Stimulated activated CD4-positive, alpha-beta T cell treated with anti-CD3 and anti-CD28 coated beads, Interleukin-2, amount 100 ng/mL, for 48 hours (primary cell): ENCODE measurements at places on chromosomes 6 and 20.

- DNase-seq: no peak
Observed at GRCh38 chr6:36355819-36356218, 19.1 kb upstream of the BNIP5 start.

DNA sequence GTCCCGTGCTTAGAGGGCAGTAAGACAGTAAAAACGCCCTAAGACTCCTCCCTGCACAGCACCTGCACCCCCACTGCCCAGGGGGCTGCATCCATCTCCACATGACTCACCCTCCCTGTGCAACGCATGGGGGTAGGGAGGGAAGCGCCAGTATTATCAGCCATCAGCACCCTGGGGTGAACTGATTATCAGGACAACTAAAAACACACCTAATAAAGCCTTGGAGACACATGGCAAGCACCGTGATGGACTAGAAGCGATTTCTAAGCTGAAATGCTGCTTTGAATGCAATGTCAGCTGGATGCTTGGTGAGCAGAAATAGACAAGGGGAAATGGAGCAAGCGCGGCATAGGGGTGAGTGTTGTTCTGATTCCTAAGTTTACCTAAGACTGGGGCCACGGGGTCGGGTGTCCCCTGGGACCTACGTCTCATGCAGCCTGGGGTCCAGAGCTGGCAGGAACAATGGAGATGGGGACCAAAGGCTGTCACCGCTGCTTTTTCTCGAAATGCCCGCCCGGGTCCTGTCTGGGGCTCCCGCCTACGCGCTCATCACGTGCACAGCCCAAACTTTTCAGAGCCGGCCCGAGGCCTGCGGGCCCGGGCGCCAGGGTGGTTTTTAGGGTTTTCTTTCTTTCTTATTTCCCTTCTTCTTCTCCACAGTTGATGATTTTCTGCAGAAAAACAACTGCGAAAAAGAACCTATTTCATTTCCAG lies 702 bp upstream of the TNFAIP3 start:
- DNase-seq: no peak

DNA sequence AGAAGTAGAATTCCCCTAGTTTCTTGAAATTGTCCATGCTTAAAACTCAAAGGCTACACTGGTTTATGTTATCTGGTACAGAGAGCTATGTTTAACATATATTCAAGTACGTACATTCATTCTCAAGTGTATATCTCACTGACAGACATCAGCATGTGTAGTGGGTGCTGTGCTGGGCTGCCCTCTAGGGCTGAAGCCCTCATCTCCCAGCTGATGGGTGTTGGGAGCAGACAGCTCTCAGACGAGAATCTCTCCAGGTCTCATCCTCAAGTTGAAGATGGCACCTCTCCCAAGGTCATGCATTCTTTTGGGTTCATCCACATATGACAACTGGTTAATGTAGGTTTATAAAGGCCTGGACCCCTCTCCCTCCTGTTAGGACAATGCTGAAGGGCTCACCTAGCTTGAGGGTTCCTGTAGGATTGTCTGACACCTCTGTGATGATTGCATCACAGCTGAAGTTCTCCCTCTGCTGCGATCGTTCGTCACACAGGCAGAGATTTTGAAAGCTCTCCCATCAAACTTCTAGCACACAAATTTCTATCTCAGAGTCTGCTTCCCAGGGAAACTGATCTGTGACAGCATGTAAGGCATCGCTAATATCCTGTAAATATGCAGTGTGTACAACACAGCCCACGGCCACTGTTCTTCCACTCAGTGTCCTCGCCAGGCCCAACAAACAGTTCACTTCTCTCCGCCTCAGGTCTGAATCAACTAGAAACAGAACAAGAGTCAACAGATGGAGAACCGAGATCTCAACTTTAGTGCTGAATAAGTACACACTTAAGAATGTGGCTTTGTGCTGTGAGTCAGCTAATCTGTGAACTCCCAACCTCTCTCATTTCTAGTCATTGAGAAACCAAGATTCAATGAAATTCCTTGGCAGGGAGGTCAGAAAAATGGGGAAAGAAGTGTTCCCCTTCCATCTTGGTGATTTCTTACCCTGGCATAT lies 43.2 kb downstream of the PREP start:
- DNase-seq: no peak

DNA sequence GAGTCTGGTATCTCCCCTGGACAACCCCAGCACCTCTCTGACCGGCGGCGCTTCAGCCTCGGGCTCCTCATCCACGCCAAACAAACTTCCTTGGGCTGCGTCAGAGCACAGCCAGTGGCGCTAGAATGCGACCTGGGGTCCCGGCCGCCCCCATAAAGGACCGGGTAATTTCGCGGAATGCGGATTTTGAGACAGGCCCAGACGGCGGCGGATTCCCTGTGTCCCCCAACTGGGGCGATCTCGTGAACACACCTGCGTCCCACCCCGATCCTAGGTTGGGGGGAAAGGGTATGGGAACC lies 1.6 kb downstream of the FOXP4 start:
- DNase-seq: no peak

DNA sequence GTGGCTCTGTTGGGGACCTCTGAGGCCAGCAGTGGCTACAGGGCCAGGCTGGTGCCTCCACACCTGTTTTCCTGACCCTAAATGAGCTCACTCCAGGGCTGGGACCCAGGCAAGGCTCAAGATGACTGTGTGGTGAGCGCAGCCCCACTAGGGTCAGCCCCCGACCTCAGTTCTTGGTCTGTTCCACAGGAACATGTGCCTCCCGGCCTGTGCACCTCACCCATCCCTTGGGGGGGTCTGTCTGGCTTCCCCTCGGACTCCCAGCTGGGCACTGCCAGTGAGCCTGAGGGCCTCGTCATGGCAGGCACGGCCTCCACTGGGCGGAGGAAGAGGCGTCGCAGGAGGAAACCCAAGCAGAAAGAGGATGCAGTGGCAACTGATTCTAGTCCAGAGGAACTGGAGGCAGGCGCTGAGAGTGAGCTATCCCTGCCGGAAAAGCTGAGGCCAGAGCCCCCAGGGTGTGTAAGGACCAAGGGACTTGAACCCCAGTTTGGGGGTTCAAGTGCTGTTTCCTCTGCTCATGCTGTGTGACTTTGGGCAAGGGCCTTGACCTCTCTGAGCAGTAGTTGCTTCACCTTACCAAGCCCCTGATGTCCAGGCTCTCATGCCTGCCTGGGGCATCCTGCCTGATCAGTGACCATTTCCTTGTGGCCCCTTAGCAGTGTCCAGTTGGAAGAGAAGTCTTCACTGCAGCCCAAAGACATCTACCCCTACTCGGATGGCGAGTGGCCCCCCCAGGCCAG lies 8.0 kb downstream of the LPIN3 start:
- no peak for DNase-seq

DNA sequence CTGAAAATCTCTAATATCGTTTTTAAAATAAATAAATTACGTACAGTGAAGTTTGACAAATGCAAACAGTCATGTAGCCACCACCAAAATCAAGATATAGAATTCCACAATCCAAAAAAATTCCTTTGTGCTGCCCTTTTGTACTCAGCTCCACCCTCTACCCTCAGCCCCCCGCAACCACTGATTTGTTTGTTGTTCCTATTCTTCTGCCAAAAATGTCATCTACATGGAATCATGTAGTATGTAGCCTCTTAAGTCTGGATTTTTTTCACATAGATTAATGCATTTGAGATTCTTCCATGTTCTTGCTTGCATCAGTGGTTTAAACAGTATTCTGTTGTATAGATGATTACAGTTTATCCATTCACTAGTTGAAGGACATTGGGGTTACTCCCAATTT lies 8.5 kb upstream of the REPS1 start:
- DNase-seq: no peak

GRCh38 chr6:73929405-73929804 lies 233.4 kb downstream of the CD109 start:
- no peak for DNase-seq

DNA sequence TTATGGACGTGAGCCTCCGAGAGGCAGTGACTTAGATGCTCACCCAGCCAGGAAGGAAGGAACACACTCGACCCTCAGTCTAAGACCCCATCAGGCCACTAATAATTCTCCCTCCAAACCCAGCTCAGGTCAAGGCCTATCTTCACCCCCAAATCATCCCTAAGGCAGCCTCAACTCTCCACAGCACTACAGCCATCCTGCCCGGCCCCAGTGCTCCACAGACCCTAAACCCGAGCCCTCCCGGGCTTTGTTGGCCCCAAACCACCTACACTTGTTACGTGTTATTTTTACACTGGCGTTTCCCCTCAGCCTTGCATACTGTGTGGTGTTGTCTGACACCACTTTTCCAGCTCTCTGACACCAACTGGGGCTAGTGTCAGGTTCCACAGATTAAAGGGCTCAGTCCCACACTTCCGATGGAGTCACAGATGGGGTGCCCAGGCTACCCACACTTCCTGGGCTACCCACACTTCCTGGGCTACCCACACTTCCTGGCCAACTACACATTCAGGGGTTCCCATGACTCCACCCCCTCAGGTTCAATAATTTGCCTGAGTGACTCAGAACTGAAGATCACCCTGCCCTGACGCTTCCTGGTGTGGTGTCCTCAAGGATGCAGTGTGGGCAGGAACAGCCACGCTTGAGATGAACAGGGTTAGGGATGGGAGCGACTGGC lies 25.3 kb downstream of the RBCK1 start:
- DNase-seq: peak; percentile 53

DNA sequence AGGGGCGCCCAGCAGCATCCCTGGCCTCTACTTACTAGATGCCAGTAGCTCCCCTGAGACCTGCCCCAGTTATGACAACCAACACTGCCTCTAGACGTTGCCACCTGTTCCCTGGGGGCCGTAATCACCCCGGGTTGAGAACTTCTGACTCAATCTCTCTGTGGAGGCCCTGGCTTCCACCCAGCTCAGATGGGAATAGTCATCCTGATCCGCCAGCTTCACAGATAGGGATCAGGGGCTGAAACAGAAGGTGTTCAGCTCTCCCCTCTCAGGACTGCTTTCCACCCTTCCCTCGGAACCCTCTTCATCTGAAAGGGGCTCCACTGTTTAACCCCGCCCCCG lies 3.3 kb downstream of the CAPN11 start:
- DNase-seq: no peak

GRCh38 chr20:49657118-49657901 lies 56.4 kb downstream of the B4GALT5 start:
- DNase-seq: no peak

DNA sequence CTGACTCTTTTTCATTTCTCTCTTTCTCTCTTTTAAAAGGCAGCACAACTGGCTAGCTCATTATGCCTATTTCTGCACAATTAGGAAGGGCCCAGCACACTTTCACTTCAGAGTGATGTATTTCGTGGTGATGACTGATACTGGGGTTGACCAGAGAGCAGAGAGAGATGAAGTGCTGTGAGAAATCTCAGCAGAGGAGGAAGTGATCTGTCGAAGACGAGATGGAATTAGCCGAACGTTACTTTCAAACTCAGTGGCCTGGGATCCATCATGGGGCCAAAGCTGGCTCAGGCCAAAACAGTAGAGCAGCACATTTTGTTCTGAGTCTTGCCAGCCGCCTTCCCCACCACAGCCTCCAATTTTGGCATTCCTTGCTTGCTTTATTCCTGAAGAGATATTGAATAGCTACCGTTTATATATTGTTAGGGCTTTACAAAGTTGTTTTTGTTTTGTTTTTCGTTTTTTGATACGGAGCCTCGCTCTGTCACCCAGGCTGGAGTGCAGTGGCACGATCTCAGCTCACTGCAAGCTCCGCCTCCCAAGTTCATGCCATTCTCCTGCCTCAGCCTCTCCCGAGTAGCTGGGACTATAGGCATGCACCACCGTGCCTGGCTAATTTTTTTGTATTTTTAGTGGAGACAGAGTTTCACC lies 213.2 kb upstream of the ECI2 start:
- DNase-seq: no peak

DNA sequence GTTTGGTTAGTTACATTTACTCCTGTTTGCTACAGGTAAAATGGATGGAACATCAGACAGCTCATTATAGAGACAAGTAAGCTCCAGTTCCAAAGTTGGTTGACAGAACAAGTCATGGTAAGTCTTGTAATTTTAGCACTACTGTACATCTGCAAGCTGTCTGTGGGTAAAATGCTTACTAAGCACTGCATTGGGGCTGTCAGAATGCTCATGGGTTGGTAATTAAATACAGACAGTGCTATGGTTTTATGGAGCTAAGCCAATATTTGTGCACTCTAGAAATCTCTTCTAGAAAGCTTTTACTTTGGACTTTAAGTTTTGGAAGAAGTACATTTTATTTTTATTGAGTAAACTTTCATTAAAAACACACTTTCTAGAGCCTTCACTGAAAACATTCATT lies 419.2 kb upstream of the MMS22L start:
- DNase-seq: no peak

DNA sequence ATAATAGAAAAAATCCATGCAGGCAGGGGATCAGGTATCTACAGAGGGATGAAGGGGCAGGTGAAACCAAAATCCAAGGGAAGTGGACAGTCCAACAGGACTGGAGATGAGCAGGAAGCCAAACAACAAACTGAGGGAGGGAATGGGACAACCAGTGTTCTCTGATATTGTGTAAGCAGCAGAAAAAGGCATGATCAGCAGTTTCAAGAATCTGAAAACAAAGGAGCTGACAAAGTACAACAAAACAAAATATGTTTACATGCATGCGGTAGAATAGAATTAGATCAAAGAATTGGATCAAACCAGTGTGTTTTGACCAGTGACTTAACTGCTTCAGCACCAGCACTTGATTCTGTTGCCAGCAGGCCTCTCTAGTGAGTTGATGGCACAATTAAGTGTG lies 729.7 kb downstream of the RFPL4B start:
- DNase-seq: no peak

DNA sequence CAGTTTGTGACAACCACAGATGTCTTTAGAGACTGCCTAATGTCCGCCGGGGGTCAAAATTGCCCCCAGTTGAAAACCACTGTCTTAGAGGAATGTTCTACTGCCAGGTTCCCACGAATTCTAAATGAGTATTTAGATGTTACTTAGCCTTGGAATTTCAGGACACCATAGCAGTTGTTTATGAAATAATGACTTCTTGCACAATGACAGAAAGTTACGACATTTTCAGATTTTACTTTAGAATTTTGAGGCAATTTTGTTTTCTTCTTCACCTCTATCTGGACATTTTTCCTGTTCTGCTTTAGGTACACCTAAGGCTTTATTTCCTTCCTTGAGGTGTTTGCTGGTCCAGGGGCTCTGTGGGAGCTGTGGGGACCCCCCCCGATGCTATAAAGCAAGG lies 83.4 kb downstream of the CCDC170 start:
- no peak for DNase-seq

DNA sequence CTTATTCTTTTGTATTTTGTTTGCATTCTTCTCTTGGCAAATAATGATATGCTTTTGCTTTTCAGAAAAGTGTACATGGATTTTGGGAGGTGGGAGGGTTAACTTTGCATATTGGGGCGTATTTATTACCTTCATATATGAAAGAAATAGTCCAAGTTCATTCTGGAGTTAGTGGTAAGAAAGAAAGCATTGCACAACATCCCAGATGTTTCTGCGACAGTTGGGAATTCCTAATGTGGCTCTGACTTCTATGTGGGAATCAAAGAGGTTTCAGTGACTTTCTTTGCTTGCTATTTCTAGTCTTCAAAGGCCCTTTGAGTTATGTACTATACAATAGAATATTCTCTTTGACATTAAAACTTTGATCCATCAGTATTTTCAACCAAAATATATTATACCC lies 78.1 kb downstream of the MMUT start:
- no peak for DNase-seq

- DNase-seq: no peak
Observed at GRCh38 chr6:42817907-42818306, 36.1 kb downstream of the BICRAL start.

GRCh38 chr6:56659721-56660380 lies 17.2 kb upstream of the DST start:
- no peak for DNase-seq
